ENCODE measurements at places on chromosomes 4 and X.

- no peak for DNase-seq
Observed at GRCh38 chr4:185711726-185712125, 100.3 kb downstream of the SORBS2 start.

DNA sequence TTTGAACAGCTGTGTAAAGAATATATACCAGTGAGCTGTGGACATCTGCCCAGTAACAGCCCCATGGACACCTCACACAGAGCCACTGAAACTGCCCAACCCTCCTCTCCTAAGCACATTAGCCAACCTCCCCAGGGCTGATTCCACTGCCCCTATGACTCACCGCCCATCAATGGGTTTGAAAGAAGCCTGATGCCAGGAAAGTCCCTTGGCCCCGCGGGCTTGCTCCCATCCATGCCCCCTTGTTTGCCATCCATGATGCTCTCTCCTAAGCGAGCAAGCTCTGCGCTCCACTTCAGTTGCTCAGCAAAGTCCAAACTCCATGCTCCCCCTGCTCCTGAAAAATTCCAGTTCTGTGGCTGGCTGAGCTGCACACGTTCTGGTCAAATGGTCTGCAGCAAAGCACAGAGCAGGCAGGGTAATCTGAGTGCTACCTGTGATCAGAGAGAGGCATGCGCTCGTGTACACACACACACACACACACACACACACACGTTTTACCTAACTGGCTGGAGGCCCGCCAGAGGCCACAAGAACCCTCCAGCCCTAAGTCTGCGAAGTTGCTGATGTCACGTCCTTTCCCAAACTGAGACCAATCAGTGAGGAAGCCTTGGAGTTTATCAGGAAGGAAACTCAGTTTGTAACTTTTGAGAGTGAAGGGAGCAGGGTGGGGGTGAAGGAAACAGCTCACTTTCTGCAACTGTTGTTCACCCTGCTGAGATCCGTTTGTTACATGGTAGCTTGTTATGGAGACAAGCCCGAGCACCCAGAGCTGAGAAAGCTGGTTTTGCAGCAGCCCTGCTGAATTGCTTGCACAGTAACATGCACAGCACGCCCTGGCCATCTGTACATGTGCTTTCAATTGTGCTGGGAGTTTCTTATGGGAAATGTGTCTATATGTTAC, at the start of gene ASB9:
Gene ASB9 (minus strand): TSS at position 466 of the 904 bp plus-strand sequence. CDS start 209 bp downstream, at position 257.
- DNase-seq, result no peak

- DNase-seq, result no peak
Observed at GRCh38 chrX:112865464-112866025, 24.9 kb upstream of the AMOT start.

- DNase-seq, result no peak
Observed at GRCh38 chr4:19514276-19515070, 737.2 kb upstream of the SLIT2 start.

DNA sequence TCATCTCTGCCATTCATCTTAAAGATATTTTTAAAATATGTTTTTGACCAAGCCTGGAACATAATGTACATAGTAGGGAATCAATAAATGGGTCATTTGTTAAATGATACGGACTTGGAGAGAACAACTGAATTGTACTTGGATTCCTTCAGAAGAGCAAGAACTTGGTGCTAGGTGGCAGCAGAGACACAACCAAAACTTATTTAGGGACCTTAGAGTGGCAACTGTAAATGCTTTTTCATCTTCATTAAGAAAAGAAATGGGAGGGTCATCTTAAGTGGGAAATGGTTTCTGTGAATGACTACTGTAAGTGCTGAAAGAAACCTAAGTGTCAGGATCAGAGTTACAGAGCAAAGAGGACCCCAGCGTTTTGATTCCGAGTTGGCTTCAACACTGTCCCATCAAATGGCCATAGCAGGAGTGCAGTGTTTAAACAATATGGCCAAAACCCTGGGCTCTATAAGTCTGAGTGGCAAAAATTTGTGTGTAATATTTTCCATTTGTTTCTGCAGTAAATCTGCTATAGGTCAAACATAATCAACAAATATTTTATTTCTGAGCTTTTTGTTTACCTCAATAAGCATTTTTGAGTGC, 213.6 kb downstream of the PALLD start:
- DNase-seq, result no peak

GRCh38 chrX:24377911-24378468, 17.6 kb downstream of the SUPT20HL1 start:
- DNase-seq, result no peak

DNA sequence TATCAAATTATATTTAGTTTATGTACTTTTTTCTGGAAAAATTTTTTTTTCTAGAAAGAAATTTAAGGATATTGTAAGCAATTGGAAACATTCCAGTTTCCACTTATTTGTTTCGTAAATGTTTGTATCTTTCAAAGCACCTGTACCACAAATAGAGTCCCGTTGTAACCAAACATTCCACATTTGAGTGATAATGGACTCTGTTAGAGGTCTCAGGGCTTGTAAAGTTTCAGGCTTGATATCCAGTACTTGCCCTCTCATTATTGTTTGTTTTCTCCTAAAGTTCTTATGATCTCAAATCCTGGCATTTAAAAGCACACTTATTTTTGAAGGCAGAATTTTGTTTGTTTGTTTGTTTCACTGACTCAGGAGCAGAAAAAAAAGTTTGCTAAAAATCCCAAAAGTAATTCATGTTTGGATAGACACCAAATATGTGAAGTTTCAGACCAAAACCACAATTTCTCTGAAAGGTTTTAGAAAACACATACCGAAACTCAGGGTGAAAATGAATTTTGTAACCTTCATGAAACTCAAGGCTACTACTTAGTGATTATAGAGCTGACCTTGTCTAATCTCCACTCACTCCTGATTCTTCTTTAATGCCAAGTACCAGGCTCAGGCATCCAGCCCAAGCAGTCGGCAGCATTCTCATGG, 5.7 kb upstream of the TMEM192 start:
- no peak for DNase-seq

DNA sequence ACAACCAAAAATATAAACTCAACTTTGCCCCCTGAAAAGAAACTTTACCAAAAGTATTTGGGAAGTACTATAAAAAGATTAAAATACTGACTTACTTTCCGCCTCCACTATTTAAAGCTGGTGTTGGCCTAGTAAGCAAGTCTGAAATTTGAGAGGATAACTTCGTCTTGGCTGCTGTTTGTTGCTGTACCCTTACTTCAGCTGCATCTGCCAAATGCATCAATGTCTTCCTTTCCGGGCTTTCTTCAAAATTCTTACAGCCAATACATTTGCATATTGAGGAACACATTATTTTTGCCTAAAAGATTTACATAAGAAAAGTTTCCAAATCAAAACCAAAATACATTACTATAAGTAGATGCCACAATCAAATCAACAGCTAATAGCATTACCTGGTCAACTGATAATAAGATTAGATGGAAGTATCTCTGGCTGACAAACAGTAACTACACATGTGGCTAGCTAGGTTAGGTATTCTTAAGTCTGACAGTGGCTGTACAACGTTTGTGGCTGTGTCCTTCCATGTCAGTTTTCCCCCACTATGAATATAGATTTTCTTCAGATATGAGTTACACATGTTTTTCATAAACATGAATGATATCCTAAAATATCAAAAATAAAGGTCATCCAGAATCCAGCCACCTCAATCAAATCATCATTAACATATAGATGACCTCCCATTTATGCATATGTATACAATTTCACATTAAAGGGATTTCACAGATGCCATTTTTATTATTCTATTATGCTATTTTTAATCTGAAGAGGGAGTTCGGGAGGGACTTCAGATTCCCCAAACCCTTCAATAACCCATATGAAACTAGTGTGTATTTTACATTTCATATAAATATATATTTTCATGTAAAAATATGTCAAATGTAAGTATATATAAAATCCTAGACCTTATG, 30.6 kb downstream of the THAP9 start:
- no peak for DNase-seq

- no peak for DNase-seq
Observed at GRCh38 chr4:184807797-184808712, 17.7 kb downstream of the ACSL1 start.

- DNase-seq, result no peak
Observed at GRCh38 chr4:186669735-186670134, 53.9 kb downstream of the FAT1 start.

DNA sequence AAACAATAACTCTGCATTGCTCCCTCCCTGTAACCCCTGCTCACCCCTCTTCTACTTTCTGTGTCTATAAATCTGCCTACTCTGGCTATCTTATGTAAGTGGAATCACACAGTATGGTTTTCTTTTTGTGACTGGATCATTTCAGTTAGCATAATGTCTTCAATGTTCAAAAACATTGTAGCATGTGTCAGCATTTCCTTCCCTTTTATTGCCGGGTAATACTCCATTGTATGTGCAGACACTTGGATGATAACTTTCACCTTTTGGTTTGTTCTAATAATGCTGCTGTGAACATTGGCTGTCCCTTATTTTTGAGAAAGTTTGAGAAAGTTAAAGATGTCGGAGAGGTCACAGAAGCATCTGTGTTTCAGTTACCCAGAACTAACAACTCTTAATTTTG, 60.6 kb upstream of the TLR2 start:
- DNase-seq, result no peak

GRCh38 chrX:123881330-123881729, 21.5 kb downstream of the XIAP start:
- no peak for DNase-seq

DNA sequence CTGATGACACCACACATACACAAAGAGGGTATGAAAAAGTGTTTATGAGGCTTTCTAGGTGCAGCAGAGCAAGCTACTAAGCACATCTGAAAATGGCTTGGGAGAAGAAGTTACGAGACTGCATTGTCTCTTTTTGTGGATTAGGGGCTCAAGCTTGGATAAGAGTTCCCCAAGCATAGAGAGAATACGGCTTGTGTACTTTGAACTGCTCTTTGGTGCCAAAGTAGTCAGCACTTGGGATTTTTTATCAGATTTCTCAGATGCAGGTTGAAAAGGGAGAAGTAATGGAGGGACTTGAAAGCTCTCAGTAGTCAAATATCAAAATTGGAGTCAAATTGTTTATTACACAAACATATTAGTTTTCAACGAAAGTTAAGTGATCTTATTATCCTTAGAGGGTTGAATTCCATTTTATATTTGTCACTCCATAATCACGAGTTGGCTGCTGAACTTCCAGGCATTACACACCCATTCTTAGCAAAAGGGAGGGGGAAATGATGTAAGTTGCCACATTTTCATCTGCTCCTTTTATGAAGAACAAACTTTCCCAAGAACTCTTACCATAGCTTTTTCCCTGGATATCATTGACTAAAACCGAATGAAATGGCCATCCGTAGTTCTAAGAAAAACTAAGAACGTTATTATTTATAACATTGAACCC, 1904.9 kb downstream of the PCDH7 start:
- DNase-seq, result no peak

DNA sequence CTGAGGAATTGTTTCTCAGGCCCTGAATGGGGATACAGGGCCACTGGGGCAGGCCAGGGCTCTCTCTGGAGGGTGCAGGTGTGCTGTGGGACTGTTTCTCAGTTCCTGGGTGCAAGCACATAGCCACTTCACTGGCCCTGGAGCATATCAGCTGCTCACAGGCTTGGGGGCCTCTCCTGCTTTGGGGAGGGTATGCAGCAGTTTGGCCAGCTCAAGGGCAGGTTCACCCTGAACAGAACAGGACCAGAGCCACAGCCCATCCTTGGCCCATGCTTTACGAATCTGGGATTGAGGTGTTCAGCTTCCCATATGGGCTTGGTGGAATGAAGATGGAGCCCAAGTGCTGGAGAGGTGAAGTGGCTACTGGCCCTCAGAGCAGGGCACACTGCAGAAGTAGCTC, 186.5 kb downstream of the FBXO8 start:
- DNase-seq, result no peak

GRCh38 chr4:1752284-1753041, 31.1 kb downstream of the TACC3 start:
- DNase-seq, result peak; percentile 66

DNA sequence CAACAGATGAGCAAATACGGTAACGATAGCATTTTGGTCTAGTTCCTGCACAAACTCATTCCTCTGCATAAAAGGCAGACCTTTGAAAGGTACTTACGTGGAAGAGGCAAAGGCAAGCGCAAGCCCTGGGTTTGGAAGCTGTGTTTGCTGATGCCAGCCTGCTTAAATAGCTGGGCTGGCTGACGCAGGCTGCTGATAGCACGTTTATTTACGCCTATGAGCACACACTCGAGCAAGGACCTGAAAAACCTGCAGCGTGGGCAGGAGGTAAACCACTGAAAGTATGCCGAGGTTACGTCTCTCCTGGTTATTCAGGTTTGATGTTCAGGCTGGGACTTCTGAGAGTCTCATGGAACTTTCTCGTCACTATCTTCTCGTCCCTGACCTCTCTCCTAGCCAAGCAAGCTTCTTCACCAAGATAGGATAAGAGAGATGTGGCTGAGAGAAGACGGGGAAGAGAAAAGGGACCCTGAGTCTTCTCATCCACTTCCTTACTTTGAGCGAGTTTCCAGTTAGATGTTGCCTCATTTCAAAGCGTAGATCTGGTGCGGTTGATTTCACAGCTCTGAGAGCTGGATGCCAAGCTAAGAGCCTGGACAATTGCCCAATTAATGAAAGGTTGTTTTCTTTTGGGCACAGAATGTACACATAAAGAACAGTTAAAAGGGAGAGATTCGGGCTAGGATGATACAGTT, at the start of gene HOPX:
Gene HOPX (minus strand): TSS at position 139 of the 695 bp plus-strand sequence. CDS start 23,480 bp downstream, outside the sequence.
- peak; percentile 68 for DNase-seq

GRCh38 chrX:22629105-22629725, 356.5 kb downstream of the CBLL2 start:
- no peak for DNase-seq

- DNase-seq, result no peak
Observed at GRCh38 chr4:113684534-113685091, 76.9 kb downstream of the CAMK2D start.

DNA sequence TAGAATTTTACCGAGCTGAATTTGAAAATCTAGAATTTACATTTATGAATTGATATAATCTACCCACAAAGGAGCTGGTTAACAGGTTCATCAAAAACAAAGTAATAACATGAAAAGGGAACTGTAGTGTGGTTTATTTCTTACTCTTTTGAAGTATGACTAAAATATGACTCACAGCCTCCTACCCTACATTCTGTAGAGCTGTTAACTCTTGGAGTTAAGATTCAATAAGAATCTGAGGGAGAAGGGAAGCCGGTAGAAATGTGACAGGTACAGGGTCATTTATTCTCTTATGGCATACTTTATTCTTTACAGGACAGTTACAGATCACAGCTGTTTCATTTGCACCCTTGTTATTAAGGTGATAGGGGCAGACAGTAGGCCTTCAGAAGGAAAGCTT, 132.2 kb upstream of the FAM47B start:
- DNase-seq, result no peak

DNA sequence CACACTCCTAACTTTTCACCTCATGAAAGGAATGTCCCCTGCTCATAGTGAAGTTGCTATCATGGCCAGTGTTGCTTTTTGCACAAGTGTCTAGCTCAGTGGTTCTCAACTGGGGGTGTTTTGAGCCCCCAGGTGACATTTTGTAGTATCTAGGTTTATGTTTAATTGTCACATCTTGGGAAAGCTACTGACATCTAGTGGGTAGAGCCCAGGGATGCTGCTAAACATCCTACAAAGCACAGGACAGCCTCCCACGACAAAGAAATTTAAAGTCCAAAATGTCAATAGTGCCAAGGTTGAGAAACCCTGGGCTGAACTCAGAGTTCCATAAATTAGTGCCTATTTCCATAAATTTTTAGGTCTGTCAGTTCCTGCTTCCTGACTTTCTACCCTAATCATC, 70.7 kb upstream of the HCCS start:
- DNase-seq, result no peak

- no peak for DNase-seq
Observed at GRCh38 chr4:26176598-26177149, 144.1 kb upstream of the RBPJ start.

- DNase-seq, result no peak
Observed at GRCh38 chr4:52164116-52164515, 113.0 kb downstream of the SPATA18 start.
